Prostate gland (tissue), 2 donors: ENCODE measurements at places on chromosomes 1 and 21.

DNA sequence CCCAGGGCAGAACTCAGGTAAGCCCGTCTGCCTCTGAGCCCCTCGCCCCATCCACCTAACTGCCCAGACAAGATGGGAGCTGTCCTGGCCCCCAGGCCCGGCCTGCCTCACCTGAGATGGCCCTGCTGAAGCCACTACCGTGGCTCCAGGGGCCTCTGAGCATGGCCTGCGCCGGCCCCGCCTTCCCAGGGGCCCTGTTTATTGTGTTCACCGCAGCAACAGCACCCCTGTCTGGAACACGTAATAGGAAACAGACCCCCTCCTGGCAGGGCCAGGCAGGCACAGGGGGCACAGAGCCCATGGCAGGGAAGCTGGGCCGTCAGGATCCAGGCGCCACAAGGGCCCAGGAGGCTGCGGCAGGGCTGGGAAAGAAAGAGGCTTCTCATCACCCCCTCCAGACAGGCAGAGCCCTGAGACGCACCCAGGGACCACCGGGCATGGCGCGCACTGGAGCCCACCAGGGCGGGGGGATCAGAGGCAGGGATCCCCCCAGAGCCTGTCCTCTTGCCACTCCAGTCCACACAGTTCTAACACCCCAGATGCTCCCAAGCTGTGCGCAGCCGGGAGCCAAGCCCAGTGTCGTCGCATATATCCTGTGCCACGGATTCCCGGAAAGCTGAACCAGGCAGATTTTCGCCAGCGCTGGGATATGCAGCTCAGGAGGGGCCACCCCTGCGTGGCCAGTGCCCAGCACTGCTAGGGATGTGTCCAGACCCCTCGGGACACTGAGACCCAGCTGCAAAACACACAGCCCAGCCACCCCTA, 62.6 kb downstream of the ARHGEF16 start:
- no peaks in the 10 kb centered on the region for H3K27me3 ChIP-seq
- no peak overlapping the region for H3K27ac ChIP-seq
- H3K4me1 ChIP-seq, result no peaks in the 10 kb centered on the region
- H3K4me3 ChIP-seq, result no peak overlapping the region
- H3K36me3 ChIP-seq, result no peaks in the 10 kb centered on the region

GRCh38 chr1:41895552-41895951, 23.2 kb downstream of the HIVEP3 start:
- H3K4me3 ChIP-seq, result no peak overlapping the region
- no peak for DNase-seq
- no peak overlapping the region for H3K27ac ChIP-seq
- no peaks in the 10 kb centered on the region for H3K36me3 ChIP-seq
- peaks cover 7% of the 10 kb centered on the region for H3K4me1 ChIP-seq

GRCh38 chr1:31760471-31761470, 3.4 kb downstream of the ADGRB2 start:
- peak overlapping the region; percentile 47 for H3K4me3 ChIP-seq
- H3K4me1 ChIP-seq, result peaks cover 4% of the 10 kb centered on the region
- H3K36me3 ChIP-seq, result no peaks in the 10 kb centered on the region

DNA sequence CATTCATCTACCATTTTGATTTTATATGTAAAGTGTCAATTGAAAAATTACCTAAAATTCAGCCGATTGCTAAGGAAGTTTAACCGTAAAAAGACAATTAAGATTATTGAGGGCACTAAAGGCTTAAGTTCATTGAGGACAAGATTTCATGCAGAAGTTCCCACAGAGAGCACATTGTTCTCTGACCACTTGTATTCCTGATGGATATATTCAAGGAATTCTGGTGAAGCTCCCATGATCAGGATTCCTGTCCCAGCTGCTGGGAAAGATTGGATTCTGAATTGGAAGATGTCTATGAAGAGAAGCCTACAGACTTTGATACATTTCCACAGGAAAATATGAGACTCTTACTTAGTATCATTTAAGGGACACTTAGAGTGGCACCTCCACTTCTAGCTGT, 209.2 kb upstream of the KCTD3 start:
- no peak overlapping the region for H3K4me3 ChIP-seq
- no peaks in the 10 kb centered on the region for H3K27me3 ChIP-seq
- no peaks in the 10 kb centered on the region for H3K36me3 ChIP-seq

DNA sequence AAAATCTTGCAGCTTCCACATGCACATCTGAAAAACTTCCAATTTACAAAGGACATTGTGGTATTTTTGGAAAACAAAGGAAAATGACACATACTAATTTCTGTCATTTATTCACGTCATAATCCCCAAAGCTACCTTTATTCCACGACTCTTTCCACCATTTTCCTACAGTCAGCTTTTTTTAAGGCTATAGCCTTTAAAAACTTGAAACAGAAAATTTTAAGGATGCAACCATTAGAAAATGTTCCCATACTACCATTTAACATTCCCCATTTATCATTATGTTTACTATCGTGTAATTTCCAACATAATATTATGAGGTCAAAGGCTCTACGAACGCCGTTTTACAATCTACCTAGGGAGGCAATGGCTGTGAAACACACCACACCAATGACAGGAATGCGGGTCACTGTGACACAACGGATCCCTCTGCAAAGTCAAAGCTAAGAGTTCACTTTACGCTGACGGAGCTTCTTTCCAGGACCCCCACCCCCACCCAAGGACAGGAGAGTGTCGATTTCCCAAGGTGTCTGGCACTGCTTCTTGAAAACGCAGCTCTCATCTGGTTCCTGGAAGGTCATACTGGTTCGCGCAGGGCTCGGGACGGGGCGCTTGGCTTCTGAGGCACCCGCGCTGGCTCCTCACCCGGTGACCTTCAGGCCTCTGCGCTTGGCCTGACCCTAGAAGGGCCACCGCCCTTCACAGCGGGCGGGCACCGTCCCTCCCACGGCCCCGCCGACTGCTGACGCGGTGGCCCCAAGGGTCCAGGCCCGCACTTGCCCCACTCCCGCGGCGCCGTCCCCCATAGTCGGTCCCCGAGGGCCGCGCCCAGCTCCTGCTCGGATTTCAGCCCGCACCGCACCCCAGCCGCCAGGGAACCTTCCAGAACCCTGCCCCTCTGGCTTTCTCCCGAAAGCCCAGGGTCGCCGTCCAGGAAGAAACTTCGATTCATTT, 50.5 kb upstream of the ATF3 start:
- no peaks in the 10 kb centered on the region for H3K4me1 ChIP-seq
- H3K27me3 ChIP-seq, result no peaks in the 10 kb centered on the region
- peak; percentile 46 for DNase-seq
- peak overlapping the region; percentile 77 for H3K4me3 ChIP-seq
- H3K27ac ChIP-seq, result peak overlapping the region; percentile 91

GRCh38 chr1:41626146-41626545, 141.7 kb upstream of the EDN2 start:
- no peaks in the 10 kb centered on the region for H3K4me1 ChIP-seq
- H3K27ac ChIP-seq, result no peak overlapping the region
- peak; percentile 20 for DNase-seq
- H3K36me3 ChIP-seq, result no peaks in the 10 kb centered on the region
- no peaks in the 10 kb centered on the region for H3K27me3 ChIP-seq

- DNase-seq, result no peak
- no peaks in the 10 kb centered on the region for H3K36me3 ChIP-seq
- H3K4me3 ChIP-seq, result no peak overlapping the region
- H3K27me3 ChIP-seq, result no peaks in the 10 kb centered on the region
- no peaks in the 10 kb centered on the region for H3K4me1 ChIP-seq
- H3K27ac ChIP-seq, result no peak overlapping the region
Measured at GRCh38 chr1:198880818-198881597, 242.2 kb downstream of the PTPRC start.

GRCh38 chr21:24369278-24369677, 1238.0 kb downstream of the MRPL39 start:
- no peak overlapping the region for H3K4me3 ChIP-seq
- no peak overlapping the region for H3K27ac ChIP-seq
- no peak for DNase-seq
- no peaks in the 10 kb centered on the region for H3K36me3 ChIP-seq
- H3K4me1 ChIP-seq, result no peaks in the 10 kb centered on the region

GRCh38 chr1:175200678-175201521, 8.3 kb upstream of the KIAA0040 start:
- H3K27ac ChIP-seq, result peak overlapping the region; percentile 20
- no peaks in the 10 kb centered on the region for H3K36me3 ChIP-seq
- no peaks in the 10 kb centered on the region for H3K4me1 ChIP-seq
- no peaks in the 10 kb centered on the region for H3K27me3 ChIP-seq

DNA sequence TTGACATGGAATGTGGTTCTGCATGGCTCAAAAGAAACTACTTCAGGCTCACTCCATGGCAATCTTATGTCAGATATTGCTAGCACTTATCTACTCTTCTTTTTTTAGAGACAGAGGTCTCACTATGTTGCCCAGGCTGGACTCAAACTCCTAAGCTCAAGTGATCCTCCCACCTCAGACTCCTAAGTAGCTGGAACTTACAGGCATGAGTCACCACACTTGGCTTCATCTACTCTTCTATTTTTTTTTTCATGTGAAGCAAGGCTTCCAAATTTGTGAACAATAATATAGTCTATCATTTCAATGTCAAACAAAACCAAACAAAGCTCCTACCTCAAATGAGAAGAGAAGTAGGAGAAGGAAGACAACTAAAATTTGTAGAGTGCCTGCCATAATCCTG, 7.5 kb upstream of the PSEN2 start:
- no peak overlapping the region for H3K27ac ChIP-seq
- DNase-seq, result no peak
- H3K4me1 ChIP-seq, result no peaks in the 10 kb centered on the region

GRCh38 chr1:155136748-155137147, 1.1 kb downstream of the SLC50A1 start:
- no peaks in the 10 kb centered on the region for H3K27me3 ChIP-seq
- DNase-seq, result no peak
- peak overlapping the region; percentile 97 for H3K27ac ChIP-seq
- peaks cover 28% of the 10 kb centered on the region for H3K4me1 ChIP-seq

GRCh38 chr1:41866285-41866684, 52.4 kb downstream of the HIVEP3 start:
- no peak for DNase-seq
- no peak overlapping the region for H3K27ac ChIP-seq
- no peaks in the 10 kb centered on the region for H3K27me3 ChIP-seq
- H3K4me1 ChIP-seq, result peaks cover 5% of the 10 kb centered on the region

DNA sequence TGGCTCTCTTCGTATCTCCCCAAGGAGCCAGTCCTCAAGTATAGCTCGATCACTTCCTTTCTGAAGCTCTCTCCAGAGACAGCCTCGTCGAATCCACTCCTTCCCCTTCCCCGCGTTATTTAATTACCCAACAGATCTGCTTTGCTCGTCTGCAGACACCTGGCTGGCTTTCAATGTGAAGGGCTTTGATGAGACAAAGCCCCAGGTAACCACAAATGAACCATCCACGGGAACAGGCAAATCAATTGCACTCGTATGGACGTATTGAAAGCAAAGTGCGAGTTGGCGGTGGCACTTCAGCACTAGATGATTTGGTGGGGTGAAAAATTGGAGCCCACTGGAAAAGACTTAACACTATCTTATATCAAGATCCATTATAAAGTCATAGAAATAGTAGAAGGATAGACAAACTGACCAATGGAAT, 364 bp upstream of the BCAR3 start:
- H3K27ac ChIP-seq, result peak overlapping the region; percentile 90
- DNase-seq, result no peak
- no peaks in the 10 kb centered on the region for H3K36me3 ChIP-seq
- H3K27me3 ChIP-seq, result no peaks in the 10 kb centered on the region
- H3K4me3 ChIP-seq, result peak overlapping the region; percentile 50

- no peak overlapping the region for H3K27ac ChIP-seq
- H3K4me3 ChIP-seq, result no peak overlapping the region
- no peaks in the 10 kb centered on the region for H3K36me3 ChIP-seq
- no peaks in the 10 kb centered on the region for H3K4me1 ChIP-seq
- no peak for DNase-seq
- no peaks in the 10 kb centered on the region for H3K27me3 ChIP-seq
Measured at GRCh38 chr1:8517661-8518489, 200.0 kb downstream of the SLC45A1 start.

DNA sequence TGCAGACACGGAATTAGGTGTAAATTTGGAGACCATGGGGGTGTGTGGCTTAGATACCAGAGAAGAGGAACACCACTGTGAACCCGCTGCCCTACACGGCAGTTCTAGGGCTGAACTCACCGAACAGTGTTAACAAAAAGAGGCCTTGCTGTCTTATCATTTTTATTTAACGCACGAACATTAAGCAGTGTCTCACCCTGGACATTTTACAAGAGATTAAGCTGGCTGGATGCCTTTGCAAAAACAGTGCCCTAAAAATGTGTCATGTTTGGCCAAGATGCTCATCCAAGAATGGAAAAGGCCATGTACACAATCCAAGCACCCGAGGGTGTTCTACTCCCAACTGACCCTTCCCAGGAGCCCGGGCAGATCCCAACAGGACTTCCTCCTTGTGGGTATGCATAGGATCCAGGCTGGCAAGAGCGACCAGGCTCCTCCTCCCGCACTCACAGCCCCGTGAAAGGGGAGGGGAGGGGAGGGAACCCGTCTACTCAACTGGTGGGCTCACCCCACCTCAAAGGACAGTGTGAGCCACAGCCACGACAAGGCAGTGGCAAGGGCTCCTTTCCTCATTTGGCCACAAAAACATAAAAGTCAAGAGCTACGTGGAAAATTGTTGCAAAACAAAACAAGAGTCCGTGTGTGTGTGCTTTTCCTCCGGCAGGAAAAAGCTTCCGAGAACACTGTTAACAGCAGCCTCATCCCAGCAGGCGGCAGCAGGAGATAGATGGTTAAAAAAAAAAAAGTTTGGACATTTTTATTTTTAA, 20.3 kb downstream of the C2CD2 start:
- H3K27ac ChIP-seq, result peak overlapping the region; percentile 78
- H3K36me3 ChIP-seq, result no peaks in the 10 kb centered on the region
- H3K4me1 ChIP-seq, result peaks cover 10% of the 10 kb centered on the region
- DNase-seq, result peak; percentile 55
- no peak overlapping the region for H3K4me3 ChIP-seq
- H3K27me3 ChIP-seq, result no peaks in the 10 kb centered on the region

DNA sequence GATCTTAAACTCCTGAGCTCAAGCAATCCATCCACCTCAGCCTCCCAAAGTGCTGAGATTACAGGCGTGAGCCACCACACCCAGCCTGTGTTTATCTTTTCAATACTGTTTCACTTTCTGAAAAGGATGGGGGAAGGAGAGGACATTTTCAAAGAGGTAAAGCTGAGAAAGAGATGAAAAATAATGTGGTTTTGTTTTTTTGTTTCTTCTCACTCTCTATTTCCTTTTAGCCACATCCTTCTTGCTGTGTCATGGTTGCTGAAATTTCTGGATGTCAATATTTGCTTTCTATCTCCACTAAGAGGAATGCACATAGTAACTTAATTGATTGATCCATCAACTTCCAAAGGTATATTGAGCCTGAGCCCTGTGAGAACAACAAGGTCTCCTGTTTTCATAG, 6.4 kb upstream of the C1orf21 start:
- no peaks in the 10 kb centered on the region for H3K27me3 ChIP-seq
- DNase-seq, result no peak
- no peak overlapping the region for H3K4me3 ChIP-seq
- no peak overlapping the region for H3K27ac ChIP-seq
- H3K36me3 ChIP-seq, result no peaks in the 10 kb centered on the region
